RPMI7951 (cell line): ENCODE measurements at places on chromosomes 3 and 15. TPM values are rescaled to one million over a fixed set of nuclear protein-coding genes. Genes with fewer than 3 reads are reported as not detected.

The KLF15 gene
- 0.59 and 0.72 TPM in 2 replicates for total RNA-seq

The PPM1L gene
- total RNA-seq = 0.39 and 1.6 TPM in 2 replicates

The SHQ1 gene
- 25.5 and 29.4 TPM in 2 replicates for total RNA-seq

The GLDN gene
- 0.48 and 0.78 TPM in 2 replicates for total RNA-seq

The LRRC31 gene
- not detected in 2 replicates for total RNA-seq

The LRRC49 gene
- total RNA-seq = 12.5 and 14.5 TPM in 2 replicates

The ITGB5 gene
- total RNA-seq = 287 and 363 TPM in 2 replicates

The CD80 gene
- not detected in 2 replicates for total RNA-seq

The SIAH2 gene
- 21.9 and 26.7 TPM in 2 replicates for total RNA-seq

The CD96 gene
- total RNA-seq = 2.2 and 4.2 TPM in 2 replicates

The IL17RE gene
- not detected in 2 replicates for total RNA-seq

The MAGEF1 gene
- total RNA-seq = 26.6 and 33.9 TPM in 2 replicates

The HYAL1 gene
- total RNA-seq = 0.29 and 0.72 TPM in 2 replicates

The MNS1 gene
- total RNA-seq = 9.6 and 9.7 TPM in 2 replicates

The SSR3 gene
- total RNA-seq = 287 and 330 TPM in 2 replicates

The CXCR6 gene
- total RNA-seq = not detected in 2 replicates

The EPHA6 gene
- total RNA-seq = not detected in 2 replicates

The MME gene
- 73.8 and 77.4 TPM in 2 replicates for total RNA-seq

The GATA2 gene
- 9.0 and 10.1 TPM in 2 replicates for total RNA-seq

The STAC gene
- total RNA-seq = 3.7 and 3.9 TPM in 2 replicates

The SCAMP2 gene
- total RNA-seq = 27.8 and 31.4 TPM in 2 replicates

The PLSCR2 gene
- not detected in 2 replicates for total RNA-seq

The GOLGA8Q gene
- total RNA-seq = not detected in 2 replicates

The SEMA3B gene
- 3.1 and 5.6 TPM in 2 replicates for total RNA-seq

The GOLGA8N gene
- total RNA-seq = 0.49 and 0.72 TPM in 2 replicates

The MYZAP gene
- total RNA-seq = 0.24 and 0.29 TPM in 2 replicates

The ILDR1 gene
- not detected in 2 replicates for total RNA-seq

The TMCO5A gene
- not detected in 2 replicates for total RNA-seq

The TRAT1 gene
- total RNA-seq = not detected in 2 replicates

The CEP63 gene
- total RNA-seq = 17.8 and 40.0 TPM in 2 replicates

The GOLGA6L4 gene
- 0.68 and 0.72 TPM in 2 replicates for total RNA-seq

The THBS1 gene
- total RNA-seq = 593 and 598 TPM in 2 replicates

The ARL6IP5 gene
- 167 and 175 TPM in 2 replicates for total RNA-seq

The UCN2 gene
- total RNA-seq = 4.3 and 7.2 TPM in 2 replicates

The FRMD5 gene
- total RNA-seq = 9.3 and 10.2 TPM in 2 replicates
